ENCODE measurements at places on chromosomes 7 and 10. TPM values are rescaled to one million over a fixed set of nuclear protein-coding genes. Genes with fewer than 3 reads are reported as not detected.

SEC24C gene
- 92.2 TPM for total RNA-seq

- peaks cover 18% of the 10 kb centered on the region for H3K4me1 ChIP-seq
- H3K4me3 ChIP-seq, result no peak overlapping the region
- DNase-seq, result no peak
- no peaks in the 10 kb centered on the region for H3K27me3 ChIP-seq
- no peaks in the 10 kb centered on the region for H3K36me3 ChIP-seq
Measured at GRCh38 chr10:21661087-21661486, 127.1 kb downstream of the MLLT10 start.

UPK3B gene
- 6.1 TPM for total RNA-seq

DNA sequence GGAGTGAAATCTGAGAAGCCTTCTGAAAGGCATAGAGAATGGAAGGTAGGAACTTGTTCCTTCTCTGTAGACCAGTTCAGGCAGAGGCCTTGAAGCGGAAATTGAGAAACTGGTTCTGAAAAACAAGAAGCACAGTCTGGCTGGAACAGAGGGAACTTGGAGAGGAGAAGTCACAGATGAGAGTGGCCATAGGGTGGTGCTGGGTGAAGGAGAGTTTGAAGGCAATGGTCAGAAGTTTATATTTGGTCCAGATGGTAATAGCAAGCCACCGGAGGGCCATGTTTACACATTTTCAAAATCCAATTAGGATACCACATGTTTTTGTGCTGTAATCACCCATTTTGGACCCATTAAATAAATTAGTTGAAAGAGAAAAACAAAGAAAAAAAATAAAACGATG lies 692.5 kb downstream of the INHBA start:
- no peak overlapping the region for H3K27ac ChIP-seq
- no peak overlapping the region for H3K4me3 ChIP-seq
- no peaks in the 10 kb centered on the region for H3K4me1 ChIP-seq

- no peak overlapping the region for H3K4me3 ChIP-seq
- peaks cover 6% of the 10 kb centered on the region for H3K27me3 ChIP-seq
- no peak for DNase-seq
- no peaks in the 10 kb centered on the region for H3K36me3 ChIP-seq
- no peak overlapping the region for H3K27ac ChIP-seq
Measured at GRCh38 chr10:34091635-34092195, 723.4 kb downstream of the PARD3 start.

DNA sequence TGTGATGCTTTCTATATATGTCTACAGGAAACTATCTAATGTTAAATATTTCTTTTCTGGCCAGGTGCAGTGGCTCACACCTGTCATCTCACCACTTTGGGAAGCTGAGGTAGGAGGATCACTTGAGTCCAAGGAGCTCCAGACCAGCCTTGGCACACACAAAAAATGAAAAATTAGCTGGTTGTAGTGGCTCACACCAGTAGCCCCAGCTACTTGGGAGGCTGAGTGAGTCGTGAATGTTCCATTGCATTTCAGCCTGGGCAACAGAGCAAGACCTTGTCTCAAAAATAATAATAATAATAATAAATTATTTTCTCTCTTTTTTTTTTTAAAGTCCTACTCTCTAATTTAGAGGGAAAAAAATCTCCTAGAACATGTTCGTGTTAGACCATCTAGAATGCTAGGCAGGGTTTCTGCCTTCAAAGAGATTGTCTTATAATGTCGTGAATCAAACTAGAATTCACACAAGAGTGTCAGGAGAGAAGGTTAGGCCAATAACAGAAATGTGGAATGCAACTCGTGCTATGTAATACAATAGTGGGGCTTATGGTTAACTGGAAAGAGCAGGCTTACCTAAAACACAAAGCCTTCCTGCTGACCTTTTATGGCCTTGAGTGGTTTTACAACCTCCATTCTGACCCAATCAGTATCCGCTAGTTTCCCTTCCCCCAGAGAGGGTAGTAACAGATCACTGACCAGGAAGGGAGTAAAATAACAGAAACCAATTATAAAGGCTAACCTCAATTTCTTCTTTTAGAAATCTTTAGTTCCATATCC lies 46.3 kb downstream of the MYOF start:
- H3K27me3 ChIP-seq, result peaks cover 3% of the 10 kb centered on the region
- DNase-seq, result no peak
- H3K4me3 ChIP-seq, result no peak overlapping the region
- no peaks in the 10 kb centered on the region for H3K4me1 ChIP-seq

AKR1D1 gene
- not detected for total RNA-seq

MYH16 gene
- total RNA-seq, result not detected

Data from T-cell (primary cell).